ENCODE measurements at places on chromosomes 7 and 10. TPM values are rescaled to one million over a fixed set of nuclear protein-coding genes. Genes with fewer than 3 reads are reported as not detected.

Gene MACC1
- total RNA-seq, result 0.56 TPM

Gene AZGP1
- 2.3 TPM for total RNA-seq

Gene H2BK1
- not detected for total RNA-seq

Gene CCDC3
- 127 TPM for total RNA-seq

Gene SPDYE18
- not detected for total RNA-seq

Gene ZNF425
- total RNA-seq, result 3.1 TPM

Gene MRC1
- total RNA-seq, result 62.6 TPM

DNA sequence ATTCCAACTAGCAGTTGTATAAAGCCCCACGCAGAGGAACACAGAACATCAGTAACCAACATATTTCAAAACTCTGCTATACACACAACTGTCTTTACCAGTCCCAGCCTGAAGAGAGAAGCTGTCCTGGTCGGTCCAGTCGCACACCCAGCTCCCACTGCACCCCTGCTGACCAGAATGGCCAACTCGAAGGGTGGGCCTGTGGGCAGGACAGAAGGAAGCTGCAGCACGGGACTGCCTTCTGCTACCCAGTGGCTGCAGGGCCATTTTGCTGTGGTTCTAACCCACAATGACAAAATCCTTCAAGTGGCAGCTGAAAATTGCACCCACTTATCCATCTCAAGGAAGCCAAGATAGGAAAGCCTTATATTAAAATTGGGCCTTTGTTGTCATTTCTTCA is 48.2 kb downstream of the GSDME start:
- no peak for DNase-seq

- DNase-seq, result no peak
Measured at GRCh38 chr7:143405173-143406001, 3.3 kb downstream of the EPHA1 start.

DNA sequence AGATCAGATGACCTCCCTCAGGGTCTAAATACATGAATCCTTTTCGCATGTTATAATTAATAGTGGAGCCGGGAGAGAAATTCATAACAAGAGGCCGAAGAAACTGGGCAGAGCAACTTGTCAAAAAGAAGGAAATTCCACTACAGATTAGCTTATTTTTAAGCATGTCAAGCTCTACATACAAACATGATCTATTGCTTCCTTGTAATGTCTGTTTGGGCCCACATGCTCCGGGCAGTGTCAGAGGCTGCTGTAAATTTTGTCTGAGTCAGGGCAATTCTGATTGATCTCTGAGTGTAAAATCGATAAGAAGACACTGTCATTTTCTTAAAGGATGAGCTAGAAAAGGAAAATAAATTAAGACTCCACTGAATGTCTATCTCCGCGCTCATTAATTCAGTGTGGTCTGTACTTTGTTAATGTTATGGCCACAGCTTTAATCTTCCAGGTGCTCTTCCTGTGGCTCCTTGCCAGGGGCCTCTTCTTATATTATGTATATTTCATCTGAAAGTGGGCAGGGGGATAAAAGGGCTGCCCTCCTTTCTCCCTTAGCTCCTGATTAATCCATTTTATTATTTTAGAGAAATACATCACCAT is 194.1 kb upstream of the SP8 start:
- DNase-seq, result no peak

- DNase-seq, result no peak
Measured at GRCh38 chr7:143130541-143130940, 1.3 kb upstream of the PIP start.

DNA sequence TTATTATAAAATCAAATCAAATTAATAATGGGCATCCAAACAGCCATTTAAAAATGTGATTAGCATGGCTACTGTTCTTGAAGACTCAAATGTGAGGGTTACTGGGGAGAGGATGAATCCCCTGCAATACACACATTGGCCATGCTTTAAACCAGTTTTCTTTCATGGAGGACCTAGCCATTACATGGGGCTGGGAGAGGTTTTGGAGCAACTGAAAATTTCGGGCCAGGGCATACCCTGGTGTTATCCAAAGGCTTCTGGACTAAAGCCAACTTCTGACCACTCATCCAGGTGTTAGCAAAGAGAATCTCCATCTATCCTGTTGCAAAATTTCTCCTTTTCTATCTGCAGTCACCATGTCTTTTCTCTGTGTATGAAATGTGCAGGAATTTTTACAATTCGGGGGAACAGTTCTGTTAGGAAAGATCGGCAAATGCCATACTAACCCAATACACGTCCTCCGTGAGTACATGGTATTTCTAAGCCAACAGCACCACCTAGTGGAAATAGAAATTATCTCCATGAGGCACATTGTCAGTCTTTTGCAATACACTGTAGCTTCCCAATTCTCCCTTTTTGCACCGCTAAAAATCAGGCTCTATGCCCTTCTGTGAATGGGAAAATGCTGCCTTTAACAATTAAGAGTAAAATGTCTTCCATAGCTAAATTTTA is 47.0 kb upstream of the ZNF107 start:
- no peak for DNase-seq

DNA sequence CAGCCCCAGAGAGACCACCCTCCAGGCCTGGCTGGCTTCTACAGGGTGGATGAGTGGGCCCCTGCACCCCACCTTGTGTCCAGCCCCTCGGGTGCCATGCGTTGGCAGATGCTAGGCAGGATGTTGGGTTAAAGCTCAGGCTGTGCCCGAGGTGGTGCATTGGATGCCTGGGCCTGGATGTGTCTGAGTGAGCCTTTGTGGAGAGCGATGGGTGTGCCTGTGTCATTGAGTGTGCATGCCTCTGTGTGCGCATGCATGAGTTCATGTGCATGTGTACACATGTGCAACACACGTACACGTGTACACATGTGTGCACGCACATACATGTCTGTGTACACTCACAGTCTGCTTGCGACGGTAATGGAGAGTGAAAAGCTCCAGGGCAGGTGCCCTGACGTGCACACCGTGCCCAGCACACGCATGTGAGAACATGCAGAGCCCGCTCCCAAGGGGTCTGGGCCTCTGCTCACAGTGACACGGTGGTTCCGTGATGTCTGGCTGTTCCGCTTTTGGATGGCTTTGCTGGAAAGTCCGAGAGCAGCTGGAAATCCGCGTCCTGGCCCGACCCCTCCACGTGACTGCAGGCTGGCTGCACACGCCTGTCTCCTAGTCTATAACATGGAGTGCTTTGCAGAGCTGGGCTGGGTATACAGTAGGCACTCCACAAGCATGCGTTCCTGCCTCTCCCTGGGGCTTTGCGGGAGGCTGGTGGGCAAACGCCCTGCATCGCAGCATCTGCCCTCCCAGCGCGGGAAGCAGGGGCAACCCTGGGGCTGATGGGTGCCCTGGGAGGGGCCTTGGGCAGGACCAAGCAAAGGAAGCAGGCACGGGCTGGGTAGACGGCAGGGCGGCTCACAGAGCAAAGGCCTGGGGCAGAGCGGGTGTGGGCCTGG is 36.9 kb downstream of the ELFN1 start:
- no peak for DNase-seq

DNA sequence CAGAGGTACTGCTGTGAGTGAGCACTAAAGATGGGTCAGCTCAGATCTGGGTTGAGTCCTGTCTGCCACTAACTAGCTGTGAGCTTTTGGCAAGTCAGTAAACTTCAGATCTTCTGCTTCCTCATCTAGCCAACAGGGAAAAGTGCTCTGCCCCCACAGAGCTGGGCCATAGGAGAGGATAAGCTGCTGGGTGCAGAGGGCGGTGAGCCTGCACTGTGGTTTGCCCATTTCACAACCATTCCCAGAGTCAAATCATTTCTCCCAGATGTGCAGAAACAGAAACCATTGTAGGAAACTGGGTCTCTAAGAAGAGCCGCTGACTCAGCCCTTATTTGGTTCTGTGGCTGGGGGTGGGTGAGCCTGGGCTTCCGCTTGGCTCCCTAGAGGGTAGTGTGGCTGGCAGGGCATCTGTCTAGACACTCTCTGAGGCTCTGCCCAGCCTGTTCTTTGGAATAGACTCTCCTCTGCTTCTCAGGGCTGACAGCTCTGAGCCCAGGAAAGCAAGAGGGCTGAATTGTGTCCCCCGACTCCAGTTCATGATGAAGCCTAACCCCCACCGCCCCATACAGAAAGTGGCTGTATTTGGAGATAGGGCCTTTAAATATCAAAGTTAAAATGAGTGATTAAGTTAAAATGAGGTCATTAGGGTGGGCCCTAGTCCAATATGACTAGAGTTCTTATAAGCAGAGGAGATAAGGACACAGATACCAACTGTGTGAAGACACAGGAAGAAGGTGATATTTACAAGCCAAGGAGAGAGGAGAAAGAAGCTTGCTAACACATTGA is 29.5 kb upstream of the ARHGAP22 start:
- no peak for DNase-seq

GRCh38 chr10:94489976-94490788 is 55.4 kb upstream of the HELLS start:
- DNase-seq, result no peak

GRCh38 chr7:157414702-157415096 is 77.9 kb downstream of the DNAJB6 start:
- no peak for DNase-seq

- no peak for DNase-seq
Measured at GRCh38 chr7:104931181-104931781, 82.7 kb upstream of the KMT2E start.

DNA sequence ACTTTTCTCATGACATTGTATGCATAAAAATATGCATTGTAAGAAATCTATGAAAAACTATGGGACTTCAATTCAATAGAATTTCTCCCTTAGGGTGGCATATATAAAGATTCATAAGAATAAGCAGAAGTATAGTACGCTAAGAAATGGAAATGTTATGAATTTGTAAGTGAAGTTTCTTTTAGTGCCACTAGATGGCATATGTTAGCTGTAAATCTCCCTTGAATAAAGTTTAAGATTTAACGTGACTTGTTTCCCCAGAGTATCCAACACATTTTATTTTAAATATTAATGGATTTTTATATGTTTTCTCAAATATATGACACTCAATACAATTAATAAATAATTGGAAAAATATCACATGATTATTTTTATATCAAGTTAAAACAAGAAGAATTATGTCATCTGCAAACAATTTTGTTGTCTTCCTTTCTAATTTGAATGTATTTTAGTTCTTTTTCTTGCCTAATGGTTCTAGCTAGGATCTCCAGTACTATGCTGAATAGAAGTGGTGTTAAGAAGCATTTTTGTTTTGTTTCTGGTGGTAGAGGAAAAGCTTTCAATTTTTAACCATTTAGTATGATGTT is 287.2 kb downstream of the HGF start:
- no peak for DNase-seq

GRCh38 chr7:99037327-99037940 is 106.5 kb downstream of the SMURF1 start:
- no peak for DNase-seq

DNA sequence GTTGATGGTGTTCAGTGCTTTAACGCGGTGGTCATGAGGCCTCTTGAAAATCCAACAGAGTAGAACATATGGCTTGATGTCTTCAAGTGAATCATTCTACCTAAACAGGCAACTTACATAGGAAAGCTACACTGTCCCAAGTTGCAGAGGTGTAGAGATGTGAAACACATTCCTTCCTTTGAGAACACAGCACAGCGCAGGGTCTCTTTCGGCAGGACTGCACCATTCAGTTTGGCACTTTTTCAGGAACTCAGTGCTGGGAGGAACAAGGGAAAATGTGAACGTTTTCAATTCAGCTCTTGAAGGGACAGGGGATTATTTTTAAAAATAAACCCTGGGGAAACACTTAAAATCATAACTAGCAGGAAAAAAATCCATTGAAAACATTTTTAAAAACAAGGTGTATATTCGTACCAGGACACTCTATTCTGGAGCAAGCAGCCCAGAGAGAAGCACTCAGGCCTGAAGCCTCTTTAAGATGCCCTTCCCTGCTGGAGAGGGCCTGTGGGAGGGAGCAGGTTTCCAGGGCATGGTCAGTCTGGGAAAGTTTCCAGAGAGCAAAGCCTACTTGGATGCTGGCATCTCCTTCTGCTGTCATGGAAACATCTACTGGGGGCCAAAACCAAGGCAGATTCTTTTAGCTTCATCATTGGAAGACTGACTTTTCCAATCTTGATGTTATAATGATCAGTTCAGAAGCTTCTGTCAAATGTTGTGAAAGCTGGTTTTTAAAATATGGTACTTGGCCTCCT is 60.4 kb upstream of the NPVF start:
- DNase-seq, result no peak

DNA sequence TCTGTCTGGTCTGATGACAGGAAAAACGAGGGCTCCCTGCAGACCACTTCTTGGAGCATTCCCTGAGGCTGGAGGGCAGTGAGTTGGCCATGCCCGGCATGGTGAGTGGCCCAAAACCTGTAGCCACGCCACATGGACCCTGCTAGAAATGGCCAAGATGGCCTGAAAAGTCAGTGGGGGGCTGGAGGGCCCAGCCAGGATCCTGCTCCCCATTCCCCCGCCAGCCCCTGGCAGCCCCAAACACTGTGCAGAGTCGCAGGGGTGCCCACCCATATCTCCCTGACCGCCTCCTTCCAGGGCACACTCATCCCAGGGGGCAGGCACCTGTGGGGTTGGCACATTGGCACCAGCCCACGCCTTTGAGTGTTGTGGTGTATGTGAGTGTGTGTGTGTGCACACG is 18.7 kb upstream of the PPP2R2D start:
- no peak for DNase-seq

GRCh38 chr7:111485701-111486380 is 76.5 kb downstream of the IMMP2L start:
- DNase-seq, result no peak

DNA sequence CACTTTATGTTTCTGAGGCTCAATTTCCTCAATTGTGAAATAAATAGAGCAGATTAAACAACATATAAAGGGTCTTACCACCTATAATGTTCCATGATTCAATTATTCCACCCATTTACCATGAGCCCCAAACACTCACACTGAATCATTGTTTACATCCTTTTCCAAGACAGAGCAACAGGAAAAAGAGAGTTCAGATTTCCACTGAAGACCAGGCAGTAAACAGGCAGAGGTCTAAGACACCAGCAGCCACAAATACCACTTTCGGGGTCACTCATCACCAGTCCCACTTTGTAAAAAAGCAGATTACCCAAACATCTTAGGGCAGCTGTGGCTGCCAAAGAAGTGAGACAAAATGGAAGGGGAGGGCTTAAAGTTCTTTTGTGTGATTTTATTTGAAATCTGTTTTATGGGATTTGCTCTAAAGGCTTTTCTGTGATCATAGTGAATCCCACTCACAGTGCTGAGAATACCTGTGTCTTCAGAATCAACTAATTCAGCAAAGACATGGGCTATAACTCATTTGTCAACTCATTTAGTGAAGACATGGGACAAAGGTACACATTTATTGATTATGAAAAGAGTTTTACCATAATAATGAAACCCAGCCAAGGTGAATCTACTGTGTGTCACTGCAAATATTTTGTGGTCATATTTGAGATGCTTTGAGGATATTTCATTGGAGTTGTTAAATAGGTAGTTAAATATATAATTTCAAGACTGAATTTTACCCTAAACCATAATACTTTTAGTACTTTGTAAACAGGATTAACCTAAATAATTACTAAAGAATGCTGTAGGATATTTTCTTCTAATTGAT is 24.8 kb upstream of the DLD start:
- DNase-seq, result no peak

Data from thoracic aorta (tissue), 2 donors.